NCI-H1694 treated with DMSO at 0.1 percent for 48 hours (cell line): ENCODE measurements at places on chromosomes 1 and 21.

GRCh38 chr1:233066087-233066486 is 115.7 kb downstream of the NTPCR start:
- no peak for DNase-seq

GRCh38 chr1:175072099-175072951 is 4.7 kb downstream of the TNN start:
- DNase-seq, result peak; percentile 33

- DNase-seq, result no peak
Measured at GRCh38 chr1:7891804-7892203, 38.9 kb upstream of the UTS2 start.

GRCh38 chr1:153470707-153471106 is 10.3 kb upstream of the S100A7 start:
- no peak for DNase-seq

GRCh38 chr21:43758111-43758641 is 17.9 kb downstream of the CSTB start:
- no peak for DNase-seq

GRCh38 chr1:181133969-181134418 is 45.5 kb downstream of the IER5 start:
- no peak for DNase-seq

DNA sequence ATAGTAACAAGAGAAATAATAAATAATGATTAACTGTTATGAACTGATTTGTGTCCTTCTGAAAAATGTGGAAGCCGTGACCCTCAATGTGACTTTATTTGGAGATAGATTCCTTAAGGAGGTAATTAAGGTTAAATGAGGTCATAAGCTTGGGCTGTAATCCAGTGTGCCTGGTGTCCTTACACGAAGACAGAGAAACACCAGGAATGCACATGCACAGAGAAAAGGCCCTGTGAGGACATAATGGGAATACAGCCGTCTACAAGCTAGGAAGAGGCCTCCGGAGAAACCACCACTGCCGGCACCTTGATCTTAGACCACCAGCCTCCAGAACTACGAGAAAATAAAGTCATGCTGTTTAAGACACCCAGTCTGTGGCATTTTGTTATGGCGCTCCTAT is 215.9 kb downstream of the NEGR1 start:
- DNase-seq, result no peak

- no peak for DNase-seq
Measured at GRCh38 chr1:205690122-205690756, 9.9 kb upstream of the SLC45A3 start.

- no peak for DNase-seq
Measured at GRCh38 chr1:245397771-245398170, 243.0 kb downstream of the KIF26B start.
